ENCODE measurements at places on chromosomes 5 and 9.

DNA sequence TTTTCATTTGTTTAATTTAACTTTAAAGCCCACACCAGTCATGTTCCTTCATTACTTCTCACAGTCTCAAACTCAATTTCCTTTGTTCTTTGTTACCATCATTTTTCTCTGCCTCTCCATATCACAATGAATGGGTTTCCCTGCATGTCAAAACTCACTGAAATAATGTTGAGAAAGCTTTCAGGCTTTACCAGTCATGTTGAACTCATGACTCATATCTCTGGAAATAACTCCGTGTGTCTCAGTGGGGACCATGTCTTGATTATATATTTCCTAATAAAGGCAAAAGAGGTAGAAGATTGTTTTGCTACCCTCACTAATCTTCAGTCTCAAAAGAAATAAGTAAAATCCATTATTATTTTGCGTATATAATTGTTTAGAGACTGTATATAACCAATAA is 231.2 kb downstream of the CHSY3 start:
- DNase-seq = no peak

GRCh38 chr9:115015018-115015635 is 84.7 kb upstream of the TNFSF8 start:
- DNase-seq = no peak

- DNase-seq = no peak
These were observed 564.9 kb downstream of the SEMA5A start for GRCh38 chr5:8981016-8981415.

DNA sequence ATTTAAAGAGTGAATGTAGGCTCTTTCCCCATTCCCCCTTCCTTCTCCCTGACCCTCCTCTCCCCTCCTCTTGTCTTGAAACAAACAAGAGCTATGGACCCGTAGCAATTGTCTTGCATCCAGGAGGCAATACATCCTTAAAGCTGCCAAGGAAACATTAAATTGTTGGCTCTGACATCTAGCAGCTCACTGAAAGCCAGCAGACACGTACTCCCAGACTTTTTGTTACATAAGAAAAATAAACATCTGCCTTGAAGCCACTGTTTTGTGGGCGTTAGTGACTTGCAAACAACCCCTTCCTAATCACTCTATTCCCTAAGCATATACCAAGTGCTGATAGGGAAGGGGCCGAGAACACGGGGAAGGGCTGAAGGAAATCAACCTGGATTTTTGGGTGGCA is 8.6 kb downstream of the SLC45A2 start:
- DNase-seq = no peak

DNA sequence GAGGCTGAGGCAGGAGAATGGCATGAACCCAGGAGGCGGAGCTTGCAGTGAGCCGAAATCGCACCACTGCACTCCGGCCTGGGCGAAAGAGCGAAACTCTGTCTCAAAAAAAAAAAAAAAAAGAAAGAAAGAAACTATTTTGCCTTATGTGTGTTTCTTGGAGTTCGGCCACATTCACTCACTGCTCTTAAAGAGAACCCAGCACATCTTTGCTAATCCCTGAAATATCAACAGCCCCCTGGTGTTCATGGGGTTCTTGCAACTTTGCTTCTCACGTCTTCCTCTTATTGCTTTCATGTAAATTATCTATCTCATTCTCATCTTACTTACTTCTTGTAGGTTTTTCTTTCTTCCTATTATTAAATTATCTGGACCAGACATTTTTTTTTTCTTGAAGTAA is 126.3 kb upstream of the ASTN2 start:
- DNase-seq = no peak

GRCh38 chr9:4096121-4096520 is 203.7 kb downstream of the GLIS3 start:
- no peak for DNase-seq

GRCh38 chr5:30736669-30737068 is 456.8 kb upstream of the CDH6 start:
- DNase-seq = no peak

DNA sequence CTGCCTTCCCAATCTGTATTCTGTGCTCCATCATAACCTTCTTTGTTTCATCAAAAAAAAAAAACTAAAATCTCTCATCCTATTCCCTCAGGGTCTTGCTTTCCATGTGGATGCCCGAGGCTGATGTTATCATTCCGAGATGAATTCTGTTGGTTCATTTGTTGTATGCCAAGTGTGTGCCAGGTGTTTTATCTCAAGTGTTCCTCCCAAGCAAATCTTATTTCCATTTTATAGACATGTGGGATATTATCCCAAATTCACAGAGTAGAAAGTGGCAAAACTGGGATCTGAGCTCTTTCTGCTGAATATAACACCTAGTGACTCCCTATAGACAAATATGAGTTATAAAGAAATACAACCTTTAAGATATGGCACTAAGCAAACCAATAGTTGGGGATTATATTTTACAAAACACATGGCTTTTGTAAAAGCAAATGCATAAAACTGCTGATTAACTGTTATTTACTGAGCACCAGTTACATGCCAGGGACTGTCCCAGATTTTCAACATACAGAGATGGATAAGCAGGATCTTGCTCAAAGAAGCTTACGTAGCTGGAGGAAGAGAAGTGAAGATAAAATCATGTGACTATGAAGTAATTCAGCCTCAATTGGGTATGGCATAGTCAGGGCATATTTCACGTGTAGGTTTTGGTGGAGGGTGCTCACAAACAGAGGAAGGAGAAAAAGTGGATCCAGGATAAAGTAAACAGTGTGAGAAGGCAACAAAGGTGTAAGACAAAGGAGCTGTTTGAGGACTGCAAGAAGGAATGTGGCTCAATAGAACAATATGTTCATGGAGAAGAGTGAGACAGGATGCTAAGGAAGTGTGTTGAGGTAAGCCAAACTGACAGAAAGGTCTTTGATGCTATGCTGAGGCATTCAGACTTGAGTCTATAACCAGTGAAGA is 143.3 kb upstream of the ADAMTSL1 start:
- no peak for DNase-seq

All from activated T-cell treated with anti-CD3 and anti-CD28 coated beads for 48 hours (primary cell).